NCI-H2227 treated with DMSO at 0.1 percent for 48 hours (cell line): ENCODE measurements at places on chromosomes 7 and 10.
A peak's percentile ranks its signal among the peaks of the same experiment; 100 is the strongest.

DNA sequence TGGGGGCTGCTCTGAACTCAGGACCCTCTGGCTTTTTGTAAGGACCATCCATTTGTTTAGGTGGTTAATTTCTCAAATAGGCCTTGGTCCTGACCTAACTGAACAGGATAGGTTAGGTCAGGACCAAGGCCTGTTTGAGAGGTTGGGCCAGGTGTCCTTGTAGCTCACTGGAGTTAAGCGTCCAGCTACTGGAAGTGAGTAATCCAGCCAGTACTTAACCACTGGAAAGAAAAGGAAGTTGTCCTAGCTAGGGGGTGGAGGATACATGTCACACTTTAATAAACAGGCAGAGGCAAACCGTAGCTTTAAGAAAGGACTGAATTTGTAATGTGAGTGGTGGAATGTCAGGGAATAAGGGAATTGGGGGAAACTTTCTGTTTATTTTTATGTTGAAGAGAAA lies 96.0 kb downstream of the GPR85 start:
- no peak for DNase-seq

- DNase-seq = no peak
Observed at GRCh38 chr10:101618871-101619270, 30.8 kb downstream of the DPCD start.

DNA sequence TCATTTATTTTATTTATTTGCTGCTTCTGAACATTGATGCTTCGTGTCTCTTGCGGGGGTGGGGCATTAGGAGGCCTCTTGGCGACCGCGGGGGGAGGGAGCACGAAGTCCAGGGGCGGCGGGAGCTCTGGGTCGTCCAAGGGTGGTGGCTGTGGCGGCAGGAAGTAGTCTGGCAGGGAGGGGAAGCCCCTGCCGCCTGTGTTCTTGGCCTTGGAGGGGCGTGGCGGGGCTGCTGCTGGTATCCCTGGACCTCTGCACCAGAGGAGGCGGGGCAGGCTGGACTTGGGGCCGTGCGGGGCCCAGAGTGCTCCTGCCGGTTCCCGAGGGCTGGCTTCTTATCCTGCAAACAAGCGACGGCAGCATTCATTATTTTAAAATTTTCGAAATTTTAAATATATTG lies 70.5 kb upstream of the ABI1 start:
- DNase-seq = peak; percentile 66

GRCh38 chr10:87752566-87752965 lies 65.5 kb downstream of the ATAD1 start:
- DNase-seq = no peak

- DNase-seq = no peak
Observed at GRCh38 chr10:68900427-68901104, 549 bp upstream of the DDX50 start.

DNA sequence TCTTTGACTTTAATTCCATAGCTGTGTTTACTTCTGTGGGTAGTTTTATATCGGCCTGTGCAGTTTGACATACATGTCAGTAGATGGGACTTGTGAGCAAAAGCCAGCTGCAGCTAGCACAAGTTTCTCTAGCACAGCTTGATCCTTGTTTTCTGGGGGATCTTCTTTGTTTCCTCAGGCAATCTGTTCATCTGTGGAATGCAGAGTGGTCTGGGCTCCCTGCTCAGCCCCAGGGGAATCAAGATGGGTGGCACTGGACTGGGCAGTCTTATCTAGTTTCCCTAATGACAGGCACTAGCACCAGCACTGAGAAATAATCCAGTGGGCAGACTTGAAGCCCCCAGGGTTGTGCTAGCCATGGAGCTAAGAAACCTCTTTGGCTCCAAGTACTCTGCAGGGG lies 40.8 kb downstream of the CYP2C19 start:
- no peak for DNase-seq

GRCh38 chr7:105346593-105347322 lies 42.0 kb downstream of the SRPK2 start:
- no peak for DNase-seq
